ENCODE measurements at places on chromosomes 1 and 21. TPM values are rescaled to one million over a fixed set of nuclear protein-coding genes. Genes with fewer than 3 reads are reported as not detected.

DNA sequence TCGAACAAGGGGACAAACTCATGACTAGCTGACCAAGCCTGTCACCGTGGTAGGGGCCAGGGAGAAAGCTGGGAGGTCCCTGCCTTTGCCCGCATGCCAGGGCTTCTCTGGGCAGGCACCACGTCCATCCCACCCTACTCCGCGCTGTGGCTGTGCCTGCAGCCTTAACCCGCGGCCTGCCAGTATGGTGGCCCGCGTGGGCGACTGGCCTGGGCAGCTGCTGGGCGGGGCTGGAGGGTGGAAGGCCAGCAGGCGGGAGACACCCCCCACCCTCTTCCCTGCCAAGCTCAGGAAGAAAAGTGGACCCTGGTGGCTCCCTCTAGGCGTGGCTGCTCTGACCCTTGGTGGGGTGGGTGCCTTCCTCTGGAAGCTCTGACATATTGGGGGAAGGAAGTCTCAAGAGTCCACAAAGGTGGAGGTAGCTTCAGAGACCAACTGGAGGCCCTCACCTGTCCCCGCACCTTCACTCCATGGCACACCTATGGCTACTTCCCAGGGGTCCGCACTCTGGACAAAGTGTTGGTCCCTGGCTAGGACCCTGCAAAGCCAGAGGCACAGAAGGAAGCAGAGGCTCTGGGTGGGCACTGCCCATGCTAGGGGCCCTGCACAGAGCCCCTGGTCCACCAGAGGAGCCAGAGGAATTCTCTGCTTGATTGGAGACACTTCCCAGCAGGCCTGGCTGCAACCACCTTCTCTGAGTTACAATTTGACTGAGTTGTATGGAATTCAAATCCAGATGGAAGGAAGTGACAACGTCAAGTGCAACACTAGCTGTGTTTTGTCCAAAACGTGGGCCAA, 3.3 kb upstream of the SKI start:
- no peak for DNase-seq

DNA sequence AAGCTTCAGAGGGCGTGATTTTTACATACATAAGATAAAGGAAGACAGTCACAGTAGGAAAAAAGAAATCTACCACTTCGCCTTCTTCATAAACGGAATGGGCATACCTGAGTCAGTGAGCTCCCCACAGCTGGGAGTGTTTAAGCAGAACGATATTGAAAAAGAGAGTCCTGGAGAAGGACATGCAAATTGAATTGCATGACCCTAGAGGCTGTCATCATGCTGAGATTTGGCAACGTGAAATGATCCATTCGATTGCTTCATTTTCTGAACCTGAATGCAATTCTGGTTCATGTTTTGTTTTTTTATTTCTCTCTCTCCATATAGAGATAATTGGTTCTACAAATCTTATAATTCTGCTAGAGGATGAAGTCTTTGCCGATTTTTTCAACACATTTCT, 3.7 kb downstream of the RGSL1 start:
- no peak for DNase-seq

DNA sequence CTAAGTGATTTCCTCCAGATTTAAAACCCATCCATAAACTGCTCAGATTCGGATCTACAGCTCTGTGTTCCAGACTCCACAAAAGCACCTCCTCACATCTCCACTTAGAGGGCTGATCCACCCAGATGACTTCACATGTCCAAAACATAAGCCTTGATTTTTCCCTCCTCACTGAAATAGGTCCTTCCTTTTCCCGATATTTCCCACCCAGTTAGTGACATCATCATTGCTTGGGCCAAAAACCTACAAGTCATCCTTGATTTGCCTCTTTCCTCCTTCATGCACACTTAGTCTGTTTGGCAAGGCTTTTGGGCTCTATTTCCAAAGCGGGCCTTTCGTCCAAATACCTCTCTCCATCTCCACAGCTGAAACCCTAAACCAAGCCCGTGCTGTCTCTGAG, 32.3 kb downstream of the CCDC185 start:
- DNase-seq: no peak

DNA sequence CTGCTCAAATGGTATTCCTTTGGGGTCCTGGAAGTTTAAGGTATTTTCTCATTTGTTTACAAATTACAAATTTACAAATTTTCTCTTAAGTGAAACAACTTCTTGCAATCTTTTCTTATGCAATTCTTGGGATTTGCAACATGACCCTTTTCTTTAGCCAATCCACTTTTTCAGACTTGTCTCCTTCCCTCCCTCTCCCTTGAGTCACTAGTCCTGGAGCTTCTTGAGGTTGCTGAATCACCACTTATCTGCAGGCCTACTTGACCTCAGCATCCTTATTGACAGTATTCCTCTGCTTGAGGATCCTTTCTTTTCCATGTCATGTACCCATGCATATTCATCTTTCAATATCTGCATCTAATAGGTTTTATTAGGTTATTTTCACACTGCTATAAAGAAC, 302.8 kb upstream of the ADAMTS5 start:
- DNase-seq: no peak

CCDC18 gene
- 14.4 TPM for total RNA-seq

ETNK2 gene
- 5.1 TPM for total RNA-seq

Measured in natural killer cell (primary cell).